ENCODE measurements at places on chromosomes 11 and 22.

GRCh38 chr11:115653926-115654325 lies 149.7 kb upstream of the CADM1 start:
- no peak for DNase-seq

- DNase-seq: no peak
These were observed 119.5 kb upstream of the LMO1 start for GRCh38 chr11:8383227-8383626.

GRCh38 chr11:111977146-111978027 lies 40.2 kb downstream of the DIXDC1 start:
- peak; percentile 18 for DNase-seq

DNA sequence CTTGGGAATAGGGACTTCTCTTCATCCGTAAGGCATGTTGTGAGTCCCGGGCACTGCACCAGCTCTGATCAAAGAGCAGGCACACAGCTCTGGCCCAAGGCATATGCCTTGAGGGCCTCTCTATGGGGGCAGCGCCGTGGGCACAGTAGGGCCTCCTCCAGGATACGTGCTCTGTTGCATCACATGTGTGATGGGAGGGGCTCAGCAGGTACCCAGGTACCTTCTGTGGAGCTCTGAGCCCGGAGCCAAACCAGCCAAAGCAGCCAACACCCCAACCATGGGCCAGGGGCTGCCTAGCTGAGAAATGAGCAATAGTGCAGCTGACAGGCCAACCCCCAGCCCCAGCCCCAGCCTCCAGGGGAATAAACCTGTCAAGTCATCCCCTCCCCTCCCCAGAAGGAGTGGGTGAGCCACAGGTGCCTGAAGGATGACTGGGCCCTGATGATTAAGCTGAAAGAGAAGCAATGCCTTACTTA lies 79.7 kb upstream of the SHISAL1 start:
- no peak for DNase-seq

DNA sequence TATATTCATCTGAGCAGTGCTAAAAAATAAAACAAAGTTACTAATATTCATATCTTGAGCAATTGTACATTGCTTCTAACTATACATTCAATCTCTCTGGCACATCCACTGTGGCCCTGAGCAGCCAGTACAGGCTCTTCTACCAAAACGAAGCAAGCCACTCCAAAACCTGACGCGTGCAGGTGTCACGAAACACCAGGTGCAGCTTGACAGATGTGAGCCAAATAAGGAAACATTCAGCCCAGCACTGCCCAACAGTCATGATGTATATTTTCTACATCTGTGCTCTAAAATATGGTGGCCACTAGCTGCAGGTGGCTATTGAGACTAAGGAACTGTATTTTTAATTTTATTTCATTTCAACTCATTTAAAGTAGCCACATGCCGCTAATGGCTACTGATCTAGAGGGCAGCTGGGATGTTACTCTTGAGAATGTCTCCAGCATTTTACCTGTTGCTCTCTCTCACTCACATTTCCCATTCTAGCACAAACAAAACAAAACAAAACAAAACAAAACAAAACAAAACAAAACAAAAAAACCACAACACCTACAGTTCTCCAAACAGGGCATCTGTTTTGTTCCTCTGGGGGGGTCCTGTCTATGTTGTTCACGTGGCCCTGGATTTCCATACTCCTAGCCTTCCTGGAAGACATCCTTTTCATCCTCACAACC lies 77.7 kb downstream of the LARGE1 start:
- no peak for DNase-seq

All from activated naive CD4-positive, alpha-beta T cell treated with Interleukin-2 at 50 U/mL for 16 hours (primary cell).